ENCODE measurements at places on chromosomes 6 and 20.

GRCh38 chr6:2891768-2892170 lies 11.3 kb downstream of the SERPINB9 start:
- no peak for DNase-seq

GRCh38 chr20:49207076-49207475 lies 12.1 kb upstream of the DDX27 start:
- no peak for DNase-seq

DNA sequence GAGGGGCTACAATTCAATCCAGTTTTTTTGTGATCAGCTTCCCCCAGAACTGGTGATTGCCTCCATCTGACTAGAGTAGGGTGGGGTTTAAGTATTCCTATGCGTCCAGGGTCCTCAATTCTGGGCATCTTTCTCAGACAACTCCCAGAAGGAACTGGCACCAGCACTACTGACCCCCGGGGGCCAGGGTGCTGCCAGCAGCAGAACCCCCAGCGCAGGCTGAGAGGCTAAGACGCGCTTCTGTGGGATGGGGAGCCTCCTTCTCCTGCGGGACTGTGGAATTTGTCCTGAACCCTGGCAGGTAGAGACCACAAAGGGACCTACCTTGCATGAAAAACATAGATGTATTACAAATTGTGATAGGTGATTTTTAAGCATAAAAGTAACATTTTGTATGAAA lies 124.4 kb downstream of the PACRG start:
- DNase-seq: no peak

- DNase-seq: no peak
These were observed 203.5 kb upstream of the PMEPA1 start for GRCh38 chr20:57913156-57913930.

DNA sequence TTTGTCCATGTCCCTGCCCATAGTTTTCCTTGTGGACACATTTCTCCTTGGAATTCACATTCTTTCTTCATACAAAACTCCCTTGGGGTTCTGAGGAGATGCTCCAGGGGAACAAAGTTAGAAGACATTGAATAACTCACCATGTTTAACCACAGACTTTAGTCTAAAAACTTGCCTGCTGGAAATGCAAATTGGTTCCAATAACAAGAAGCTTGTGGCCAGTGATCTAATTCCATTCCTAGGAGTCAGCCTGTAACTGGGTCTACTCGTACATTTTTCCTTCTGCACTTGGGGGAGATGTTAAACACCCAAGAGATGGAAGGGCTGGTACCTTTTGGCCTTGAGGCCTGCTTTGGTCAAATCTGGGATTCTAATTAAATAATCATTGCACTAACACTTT lies 60.2 kb downstream of the SCML4 start:
- no peak for DNase-seq

- no peak for DNase-seq
These were observed 38.7 kb upstream of the PPP1R3G start for GRCh38 chr6:5046430-5046829.

Measured in NCI-H1092 treated with DMSO at 0.1 percent for 48 hours (cell line).